Activated naive CD8-positive, alpha-beta T cell treated with anti-CD3 and anti-CD28 coated beads, Interleukin-2, amount 10 ng/mL, durations not matched to agents 7 days and 5 days (primary cell): ENCODE measurements at places on chromosomes 6 and 20. TPM values are rescaled to one million over a fixed set of nuclear protein-coding genes. Genes with fewer than 3 reads are reported as not detected.

SCGN gene
- not detected for total RNA-seq

CAP2 gene
- total RNA-seq = not detected

RIPPLY2 gene
- not detected for total RNA-seq

OTOR gene
- not detected for total RNA-seq

FAM209A gene
- total RNA-seq = 3.3 TPM

TEAD3 gene
- 0.19 TPM for total RNA-seq

PACRG gene
- not detected for total RNA-seq

SMPDL3A gene
- not detected for total RNA-seq

DNA sequence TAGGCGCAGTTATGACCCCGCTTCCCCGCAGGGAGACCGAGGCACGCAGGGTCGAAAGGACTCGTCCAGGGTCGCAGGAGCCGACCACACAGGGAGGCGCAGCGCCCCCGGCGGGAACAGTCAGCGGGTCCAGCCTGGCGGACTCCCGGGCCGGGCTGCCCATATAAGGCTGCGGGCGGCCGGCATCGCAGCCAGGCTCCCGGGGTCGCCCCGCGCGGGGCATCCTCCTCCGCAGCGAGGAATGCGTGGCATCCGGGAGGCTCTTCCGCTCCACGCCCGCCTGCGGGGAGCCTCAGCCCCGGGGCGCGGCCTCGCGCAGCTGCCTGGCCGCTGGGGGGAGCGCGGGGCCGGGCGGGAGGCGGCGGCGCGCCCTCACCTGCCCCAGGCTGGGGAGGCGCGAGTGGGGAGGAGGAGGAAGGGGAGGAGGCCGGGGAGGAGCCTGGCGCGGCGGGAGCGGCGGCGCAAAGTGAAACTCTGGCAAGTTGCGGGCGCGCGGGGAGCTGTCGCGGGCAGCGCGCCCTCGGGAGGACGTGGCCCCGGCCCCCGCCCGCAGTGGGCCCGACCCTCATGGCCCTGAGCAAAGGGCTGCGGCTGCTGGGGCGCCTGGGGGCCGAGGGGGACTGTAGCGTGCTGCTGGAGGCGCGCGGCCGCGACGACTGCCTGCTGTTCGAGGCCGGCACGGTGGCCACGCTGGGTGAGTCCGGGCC, at the start of gene SYNJ2:
TSS of gene SYNJ2 (plus strand) at position 469 of the 707 bp plus-strand sequence. CDS start at position 568, 99 bp downstream.
- peak; percentile 91 for DNase-seq

GRCh38 chr6:170088582-170088955, 202.3 kb downstream of the DLL1 start:
- no peak for DNase-seq

DNA sequence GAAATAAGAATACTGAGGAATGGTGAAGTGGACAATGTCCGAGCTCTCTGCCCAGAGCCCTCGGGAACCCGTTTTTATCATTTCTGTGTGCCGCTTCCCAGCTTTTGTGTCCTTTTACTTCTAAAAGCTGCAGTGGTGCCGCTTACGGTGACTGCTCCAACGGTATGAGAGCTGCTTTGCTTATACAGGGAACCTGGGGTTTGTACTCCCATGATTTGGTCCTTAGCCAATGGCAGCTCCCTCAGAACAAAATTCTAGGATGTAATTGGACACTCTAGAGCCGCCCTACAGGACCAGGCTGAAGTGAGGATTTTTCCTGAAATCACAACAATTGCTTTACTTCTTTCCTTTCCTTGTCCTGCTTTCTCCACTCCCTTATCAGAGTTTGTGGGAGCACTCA, 24.2 kb upstream of the PCSK2 start:
- DNase-seq = no peak

DNA sequence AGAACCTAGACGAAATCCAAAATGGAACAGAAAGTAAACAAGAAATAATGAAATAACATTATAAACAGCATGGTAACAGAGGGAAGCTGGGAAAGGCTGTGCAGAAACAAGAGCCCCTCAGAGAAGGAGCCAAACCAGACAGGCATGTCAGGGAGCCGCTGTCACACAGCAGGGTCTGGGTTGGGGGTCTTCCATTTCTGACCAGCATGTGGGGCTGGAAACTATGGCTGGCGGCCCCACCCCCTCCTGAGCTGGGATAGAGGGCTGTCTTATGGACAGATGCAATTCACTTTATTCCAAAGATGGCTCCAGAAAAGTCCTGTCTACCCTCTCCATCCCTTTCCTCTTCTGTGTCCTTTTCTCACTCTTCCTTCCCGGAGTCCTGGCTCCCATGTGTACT, 27.3 kb downstream of the C6orf89 start:
- no peak for DNase-seq

DNA sequence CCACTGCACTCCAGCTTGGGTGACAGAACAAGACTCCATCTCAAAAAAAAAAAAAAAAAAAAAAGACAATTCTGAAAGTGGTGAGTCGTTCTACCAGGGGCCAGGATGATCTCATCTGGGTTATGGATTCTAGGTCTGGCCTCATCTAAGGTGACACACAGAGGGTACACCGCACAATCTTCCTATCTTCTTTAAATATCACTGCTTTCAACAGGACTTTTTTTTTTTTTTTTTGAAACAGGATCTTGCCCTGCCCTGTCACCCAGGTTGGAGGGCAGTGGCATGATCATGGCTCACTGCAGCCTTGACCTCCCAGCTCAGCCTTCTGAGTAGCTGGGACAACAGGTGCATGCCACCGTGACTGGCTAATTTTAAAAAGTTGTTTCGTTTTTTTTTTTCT, 67.7 kb downstream of the SLC16A10 start:
- DNase-seq = no peak

GRCh38 chr6:130362128-130362527, 3.7 kb upstream of the TMEM200A start:
- DNase-seq = no peak

DNA sequence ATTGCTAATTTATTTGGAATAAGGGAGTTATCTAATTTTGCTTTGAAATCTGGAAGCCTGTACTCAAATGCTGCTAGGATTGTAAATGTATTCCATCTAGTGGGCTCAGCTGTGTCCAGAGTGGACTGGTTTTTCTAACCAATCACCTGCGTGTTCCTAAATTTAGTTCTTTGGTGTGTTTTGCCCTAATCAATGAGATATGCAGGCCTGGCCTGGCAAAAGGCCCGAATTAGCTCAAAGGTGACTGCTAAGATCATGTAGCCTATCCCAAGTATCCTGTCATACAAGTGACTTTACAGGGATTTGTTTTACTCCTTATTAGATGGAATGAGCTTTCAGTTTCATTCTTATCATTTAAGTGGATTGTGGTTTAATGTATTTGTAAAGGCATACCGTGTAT, 51.3 kb upstream of the ARMC2 start:
- DNase-seq = no peak

- DNase-seq = no peak
These were observed 4.0 kb downstream of the TMEM200A start for GRCh38 chr6:130369831-130370230.

DNA sequence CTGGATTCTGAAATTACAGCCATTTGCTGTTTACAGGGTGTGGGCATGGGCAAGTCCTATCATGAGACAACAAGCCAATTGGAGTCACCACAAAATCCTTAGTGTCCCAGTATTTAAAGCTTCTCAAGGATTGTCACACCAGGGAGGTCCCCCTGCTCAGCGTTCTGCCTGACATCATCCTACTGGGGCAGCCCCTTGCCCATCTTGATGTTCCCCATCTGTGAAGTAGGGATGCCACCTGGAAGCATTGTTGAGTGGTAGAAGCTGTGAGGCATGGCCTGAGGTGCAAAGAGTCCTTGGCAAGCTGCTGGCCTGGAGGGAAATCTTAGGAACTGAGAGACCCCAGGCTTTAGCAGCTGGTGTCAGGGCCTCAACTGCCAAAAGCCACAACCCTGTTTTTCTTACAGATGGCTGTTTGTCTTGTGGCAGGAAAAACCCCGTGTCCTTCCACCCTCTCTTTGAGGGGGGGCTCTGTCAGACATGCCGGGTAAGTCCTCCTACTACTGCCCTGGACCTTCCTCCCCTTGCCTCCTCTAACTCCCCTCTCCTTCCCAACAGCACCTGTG, 23.3 kb upstream of the MAPRE1 start:
- DNase-seq = no peak

DNA sequence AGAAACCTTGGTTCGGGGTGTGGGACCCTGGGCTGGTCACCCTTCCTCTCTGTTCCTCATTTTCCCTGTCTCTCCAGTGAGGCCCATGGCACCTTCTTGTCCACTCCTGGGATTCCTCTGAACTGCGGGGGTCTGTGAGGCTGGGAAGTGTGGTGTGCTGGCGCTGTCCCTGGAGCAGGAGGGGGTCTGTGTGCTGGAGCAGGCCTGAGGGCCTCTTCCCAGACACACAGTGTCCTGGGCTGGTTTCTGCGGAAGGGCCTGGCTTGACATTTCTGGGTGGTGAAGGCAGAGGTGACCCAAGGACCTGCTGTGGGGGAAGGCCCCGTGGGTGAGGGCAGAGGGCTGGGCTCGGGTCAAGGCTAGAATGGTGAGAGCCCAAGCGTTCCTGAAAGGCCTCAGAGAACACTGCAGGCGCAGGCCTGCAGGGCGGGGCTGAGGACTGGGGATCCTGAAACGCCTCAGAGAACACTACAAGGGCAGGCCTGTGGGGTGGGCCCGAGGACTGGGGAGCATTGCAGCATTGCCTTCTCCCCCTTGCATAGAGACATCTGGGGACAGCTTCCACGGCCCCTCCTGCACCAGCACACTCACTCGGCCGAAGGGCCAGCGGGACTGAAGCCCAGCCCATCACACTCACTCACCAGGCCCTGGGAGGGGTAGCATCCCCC, 10.6 kb upstream of the BAK1 start:
- no peak for DNase-seq

DNA sequence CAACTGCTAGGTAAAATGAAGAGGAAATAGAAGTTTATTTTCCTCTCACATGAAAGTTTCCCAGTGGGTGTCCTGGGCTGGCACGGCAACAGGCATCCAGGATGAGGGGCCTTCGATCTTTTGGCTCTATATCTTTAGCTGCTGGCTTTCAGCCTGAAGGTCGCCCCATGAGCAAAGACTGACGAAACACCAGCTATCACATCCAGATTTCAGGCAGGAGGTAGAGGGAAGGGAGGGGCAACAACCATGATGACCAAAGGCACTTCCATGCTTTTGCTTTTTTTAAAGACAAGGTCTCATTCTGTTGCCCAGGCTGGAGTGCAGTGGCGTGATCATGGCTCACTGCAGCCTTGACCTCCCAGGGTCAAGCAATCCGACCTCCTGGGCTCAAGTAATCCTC, 387.9 kb downstream of the RNGTT start:
- DNase-seq = no peak

DNA sequence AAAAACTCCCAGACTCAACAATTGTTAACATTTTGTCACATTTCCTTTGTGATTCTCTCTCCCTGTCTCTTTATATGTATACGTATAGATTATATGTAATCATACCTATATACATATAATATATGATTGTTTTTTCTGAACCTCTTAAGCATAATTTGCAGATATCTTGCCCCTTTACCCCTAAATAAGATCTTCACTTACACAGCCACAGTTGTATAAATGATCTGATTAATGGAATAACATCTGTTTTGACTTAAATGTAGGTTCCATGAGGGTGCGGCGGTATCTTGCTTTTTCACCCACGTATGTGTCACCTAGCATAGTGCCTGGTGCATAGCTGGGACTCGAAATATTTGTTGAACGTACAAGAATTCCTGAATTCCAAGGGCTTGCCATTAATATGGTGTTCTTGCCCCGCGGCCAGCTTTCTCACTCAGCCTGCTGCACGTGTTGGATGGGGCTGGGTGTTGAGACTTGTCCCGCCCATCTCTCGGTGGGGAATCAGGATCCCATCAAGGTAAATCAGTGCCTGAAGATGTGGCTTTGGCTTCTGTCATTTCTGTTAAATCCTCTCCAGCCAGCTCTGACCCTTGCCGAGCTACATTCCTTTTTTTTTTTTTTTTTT, 10.4 kb upstream of the MANBAL start:
- DNase-seq = no peak

- DNase-seq = no peak
These were observed 114.3 kb downstream of the THBS2 start for GRCh38 chr6:169139179-169139971.

- peak; percentile 66 for DNase-seq
These were observed 4.5 kb upstream of the AP5S1 start for GRCh38 chr20:3815703-3816315.

- DNase-seq = no peak
These were observed 50.8 kb downstream of the FAM50B start for GRCh38 chr6:3899970-3900439.

DNA sequence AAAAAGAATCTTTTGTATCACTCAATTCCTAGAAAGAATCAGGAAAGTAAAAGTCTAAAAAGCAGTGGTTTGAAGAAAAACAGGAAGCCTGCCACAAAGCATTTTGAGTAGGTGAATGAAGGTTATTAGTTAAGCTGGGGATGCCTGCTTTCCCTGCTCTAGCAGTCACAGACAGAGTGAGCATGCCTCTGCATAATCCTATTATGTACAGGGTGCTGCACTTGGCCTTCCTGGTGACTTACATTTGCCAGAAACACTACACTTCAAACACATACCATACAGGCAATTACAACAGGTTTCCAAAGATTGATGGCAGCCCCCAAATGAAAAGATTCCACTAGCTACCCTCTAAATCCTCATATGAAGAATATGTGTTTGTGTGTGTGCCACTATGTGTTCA, 130.8 kb downstream of the TPBG start:
- DNase-seq = no peak

DNA sequence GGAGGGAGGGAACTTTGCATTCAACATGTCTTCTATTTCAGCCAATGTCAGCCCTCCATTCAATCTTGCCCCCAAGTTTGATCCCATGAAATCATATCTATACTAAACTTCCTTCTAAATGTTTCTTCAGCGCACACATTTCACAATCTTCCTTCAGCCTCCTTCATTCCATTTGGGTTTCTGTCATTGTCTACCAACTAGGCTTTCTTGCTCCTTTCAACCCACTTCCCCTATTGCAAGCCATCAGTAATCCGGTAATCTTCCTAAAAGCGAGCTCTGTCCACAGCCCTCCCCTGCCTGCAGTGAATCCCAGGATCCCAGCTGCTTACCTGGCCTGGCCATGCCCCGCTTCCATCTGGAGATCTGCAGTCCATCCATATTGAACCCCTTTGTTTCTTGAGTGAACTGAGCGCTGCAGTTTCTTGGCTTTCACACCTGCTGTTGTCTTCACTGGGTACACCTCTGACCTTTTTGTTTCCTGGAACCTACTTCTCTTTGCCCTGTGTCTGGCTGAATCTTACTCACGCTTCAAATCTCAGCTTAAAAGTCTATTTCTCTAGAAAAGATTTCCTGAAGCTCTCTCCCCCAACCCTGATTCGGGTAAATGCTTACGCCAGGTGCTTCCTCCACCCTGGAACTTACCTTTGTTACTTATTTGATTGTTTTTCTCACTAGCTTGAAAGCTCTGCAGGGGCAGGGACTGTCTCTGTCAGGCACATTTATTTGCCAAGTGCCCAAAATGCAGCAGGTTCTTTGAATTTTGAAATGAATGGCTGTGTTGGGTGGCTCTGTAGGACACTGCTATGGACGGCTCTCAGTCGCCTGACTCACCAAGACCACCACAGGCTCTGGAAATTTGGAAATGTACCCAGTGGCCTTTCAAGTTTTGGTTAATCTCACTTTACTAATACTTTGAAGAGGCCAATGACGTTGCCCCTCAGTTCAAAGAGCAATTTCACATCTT, 50.3 kb downstream of the ADTRP start:
- DNase-seq = no peak
